ENCODE measurements at places on chromosomes 4 and X. TPM values are rescaled to one million over a fixed set of nuclear protein-coding genes. Genes with fewer than 3 reads are reported as not detected.

- no peak for DNase-seq
Observed at GRCh38 chr4:20735931-20736330, 35.7 kb downstream of the PACRGL start.

- DNase-seq, result no peak
Observed at GRCh38 chrX:9392445-9392844, 72.4 kb upstream of the TBL1X start.

DNA sequence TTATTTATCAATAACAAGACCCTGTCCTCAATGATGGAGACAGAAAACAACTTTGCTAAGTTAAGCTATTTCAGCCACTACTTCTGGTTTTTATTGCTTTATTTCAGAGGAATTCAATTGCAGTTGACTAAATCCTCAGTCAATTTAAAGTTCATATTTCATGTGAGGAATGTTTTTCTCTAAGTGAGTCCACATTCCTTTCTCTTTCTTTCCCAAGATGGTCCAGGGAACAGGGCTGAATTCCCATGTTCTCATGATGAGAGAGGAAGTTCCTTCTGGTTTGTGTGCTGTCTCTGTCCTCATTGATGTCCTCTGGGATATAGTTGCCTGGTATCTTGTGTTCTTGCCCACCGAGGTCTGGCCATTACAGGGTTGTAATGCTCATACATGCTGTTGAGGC lies 117.2 kb downstream of the SLIT2 start:
- no peak for DNase-seq

GRCh38 chrX:12443534-12444098 lies 305.3 kb downstream of the FRMPD4 start:
- DNase-seq, result no peak

DNA sequence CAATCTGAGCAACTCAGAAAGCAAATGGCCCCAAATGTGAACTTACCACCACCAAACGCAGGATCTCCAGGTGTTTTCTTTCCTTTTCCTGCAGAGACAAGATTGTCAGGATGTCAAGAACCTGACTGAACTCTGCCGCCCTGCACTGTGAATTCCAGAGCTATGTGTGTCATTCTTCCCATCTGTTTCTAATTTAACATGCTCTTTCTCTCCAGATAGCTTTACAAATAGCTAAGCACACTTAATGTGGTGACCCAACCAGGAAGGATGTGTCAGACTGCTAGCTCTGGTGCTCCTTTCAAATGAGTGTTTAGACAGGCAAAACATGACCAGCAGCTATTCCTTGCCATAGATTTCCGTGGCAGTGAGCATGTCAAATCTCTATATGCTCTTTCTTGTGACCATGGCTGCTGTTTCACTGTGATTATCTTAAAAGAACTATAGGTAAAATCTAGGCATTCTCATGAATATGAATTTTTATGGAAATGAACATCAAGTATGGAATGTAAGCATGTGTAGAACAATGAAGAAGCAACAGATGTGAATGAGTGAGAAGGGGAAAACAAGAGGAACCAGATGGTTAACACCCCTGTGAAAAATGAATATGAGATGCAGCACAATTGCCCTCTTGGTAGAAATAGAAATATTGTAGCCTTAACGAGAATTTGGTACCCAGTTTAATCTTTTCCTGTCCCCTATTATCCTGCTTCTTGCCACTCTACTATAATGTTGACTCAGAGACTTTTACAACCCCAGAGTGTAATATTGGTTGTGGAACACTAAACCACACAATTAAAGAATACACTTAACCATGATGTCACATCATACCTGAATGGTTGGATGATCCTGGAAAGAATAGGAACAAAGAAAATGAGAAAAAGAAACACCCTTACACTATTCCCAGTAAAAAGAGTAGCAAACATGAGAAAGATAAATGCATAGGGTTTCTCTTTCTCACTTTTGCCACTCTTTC lies 247.8 kb upstream of the DKK2 start:
- DNase-seq, result no peak

The WAS gene
- 54.9 TPM for total RNA-seq

The THOC2 gene
- 64.8 TPM for total RNA-seq

The XAGE1A gene
- not detected for total RNA-seq

DNA sequence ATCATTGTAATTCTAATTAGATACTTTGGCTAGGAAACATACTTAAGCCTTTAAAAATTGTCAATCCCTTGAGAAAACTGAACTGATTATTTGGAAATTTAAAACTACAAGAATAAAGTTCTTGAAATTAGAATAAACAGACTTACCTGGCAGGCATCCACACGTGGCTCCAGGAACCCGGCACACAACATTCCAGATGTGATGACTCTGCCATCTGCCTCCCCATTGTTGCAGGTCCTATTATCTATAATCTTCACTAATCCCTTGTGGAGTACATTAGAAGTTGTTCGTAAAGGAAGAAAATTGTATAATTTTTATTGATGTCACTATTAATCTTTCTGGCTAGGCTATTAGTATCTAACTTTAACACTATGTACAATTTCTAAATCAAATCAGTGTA lies 16.2 kb upstream of the GNRHR start:
- no peak for DNase-seq

DNA sequence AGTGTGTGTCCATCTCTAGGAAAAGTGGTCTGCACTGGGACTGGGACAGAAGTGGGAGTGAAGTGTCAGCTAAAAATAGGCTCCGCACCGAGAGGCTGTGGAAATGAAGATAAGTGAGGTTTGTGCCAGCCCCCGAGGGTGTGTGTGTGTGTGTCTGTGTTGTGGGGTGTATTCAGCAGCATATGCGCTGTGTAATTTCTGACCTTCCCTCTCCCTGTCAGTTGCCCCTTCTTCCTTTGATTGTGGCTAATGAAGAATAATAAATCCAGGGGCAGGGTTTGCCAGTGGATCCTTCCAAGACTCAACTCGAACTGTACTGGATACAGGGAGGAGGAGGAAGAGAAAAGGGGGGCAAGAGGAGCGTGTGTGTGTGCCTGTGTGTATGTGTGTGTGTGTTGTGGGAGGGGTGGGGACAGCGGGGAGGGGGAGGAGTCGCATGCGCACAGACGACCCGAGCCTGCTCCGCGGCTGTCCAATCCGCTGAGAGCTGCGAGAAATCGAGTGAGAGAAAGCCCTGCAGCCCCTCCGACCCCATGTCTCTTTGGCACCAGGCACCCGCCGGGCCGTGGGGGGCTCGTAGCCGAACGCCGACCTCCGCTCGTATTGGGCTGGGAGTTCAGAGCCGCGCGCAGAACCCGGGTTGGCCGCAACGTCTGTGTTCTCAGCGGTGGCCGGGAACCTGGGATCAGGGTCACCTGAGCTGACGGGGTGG lies 916 bp upstream of the POU4F2 start:
- DNase-seq, result no peak

DNA sequence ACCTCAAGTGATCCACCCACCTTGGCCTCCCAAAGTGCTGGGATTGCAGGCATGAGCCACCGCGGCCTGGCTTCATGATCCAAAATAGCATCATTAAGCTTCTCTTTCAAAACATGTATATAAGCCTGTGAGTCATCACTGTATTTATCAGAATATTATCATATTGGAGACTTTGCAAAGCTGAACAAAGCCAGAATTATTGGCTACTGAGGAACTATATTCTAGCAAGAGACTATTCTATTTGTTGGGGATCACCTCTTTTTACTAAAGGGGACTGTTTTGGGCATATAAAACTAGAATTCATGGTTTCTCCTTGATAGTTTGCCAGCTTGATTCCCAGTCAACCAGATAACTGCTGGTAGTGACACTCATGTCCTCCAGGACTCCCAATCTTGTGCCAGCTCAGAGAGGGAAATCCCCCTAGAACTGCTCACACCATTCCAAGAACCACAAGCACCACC lies 40.1 kb downstream of the TET2 start:
- DNase-seq, result no peak

The MAGED4 gene
- 0.19 TPM for total RNA-seq

The PCDH10 gene
- not detected for total RNA-seq

GRCh38 chr4:182807767-182808548 lies 109.2 kb downstream of the DCTD start:
- no peak for DNase-seq

GRCh38 chr4:13642170-13642950 lies 14.8 kb upstream of the BOD1L1 start:
- no peak for DNase-seq

The LRRC66 gene
- not detected for total RNA-seq

The RTL3 gene
- total RNA-seq, result not detected

DNA sequence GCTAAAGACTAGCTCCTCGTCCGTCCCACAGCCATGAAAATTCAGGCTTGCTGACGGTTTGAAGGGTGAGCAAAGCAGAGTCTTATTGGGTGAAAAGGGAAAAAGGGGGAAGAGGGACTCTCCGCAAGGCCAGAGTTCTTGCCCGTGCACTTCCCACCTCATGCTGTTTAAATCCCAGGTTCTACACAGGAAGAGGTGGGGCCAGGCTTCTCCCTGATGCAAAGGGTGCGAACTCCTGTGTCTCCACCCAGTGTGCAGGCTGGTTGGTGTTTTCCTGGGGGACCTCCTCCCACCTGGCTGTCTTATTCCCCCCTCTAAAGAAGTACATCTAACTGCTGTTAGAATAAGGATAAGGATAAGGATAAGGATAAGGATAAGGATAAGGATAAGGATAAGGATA lies 18.0 kb upstream of the LANCL3 start:
- DNase-seq, result no peak

- DNase-seq, result no peak
Observed at GRCh38 chrX:18203631-18204030, 17.1 kb downstream of the BEND2 start.

GRCh38 chrX:133881893-133882292 lies 103.5 kb downstream of the GPC3 start:
- DNase-seq, result no peak

DNA sequence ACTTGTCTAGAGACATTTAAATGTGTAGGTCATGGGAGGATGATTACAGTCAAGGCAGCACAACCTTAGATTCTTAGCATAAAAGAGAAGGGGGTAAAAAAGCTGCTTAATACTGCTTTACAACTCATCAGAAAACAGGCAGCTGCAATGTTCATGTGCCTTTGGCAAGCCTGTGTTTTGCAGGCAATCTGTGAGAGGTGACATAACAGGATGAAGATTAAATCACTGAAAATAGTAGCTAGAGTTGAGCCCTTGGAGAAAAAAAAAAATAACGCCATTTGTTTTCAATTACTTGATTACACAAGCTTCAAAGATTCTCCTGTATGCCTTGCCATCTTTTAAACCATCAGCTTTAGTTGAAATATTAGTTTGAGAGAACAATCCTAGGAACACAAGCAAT lies 847.6 kb upstream of the LCORL start:
- no peak for DNase-seq

DNA sequence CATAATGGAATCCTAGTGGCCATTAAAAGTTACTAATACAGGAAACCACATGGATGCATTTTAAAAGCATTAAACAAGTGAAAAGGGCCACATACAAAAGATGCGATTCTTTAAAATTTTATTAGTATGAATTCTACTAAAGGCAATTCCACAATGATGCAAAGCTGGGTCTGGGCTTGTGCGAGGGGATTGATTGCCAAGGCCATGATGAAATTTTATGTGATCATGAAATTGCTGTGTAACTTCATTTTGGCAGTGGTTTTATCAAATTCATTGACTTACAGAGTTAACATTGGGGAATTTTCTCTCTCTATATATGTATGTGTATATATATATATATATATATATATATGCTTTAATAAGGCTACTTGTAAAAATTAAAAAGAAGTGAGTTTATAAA lies 1142.5 kb upstream of the IGFBP7 start:
- no peak for DNase-seq

The KLF8 gene
- total RNA-seq, result 0.41 TPM

DNA sequence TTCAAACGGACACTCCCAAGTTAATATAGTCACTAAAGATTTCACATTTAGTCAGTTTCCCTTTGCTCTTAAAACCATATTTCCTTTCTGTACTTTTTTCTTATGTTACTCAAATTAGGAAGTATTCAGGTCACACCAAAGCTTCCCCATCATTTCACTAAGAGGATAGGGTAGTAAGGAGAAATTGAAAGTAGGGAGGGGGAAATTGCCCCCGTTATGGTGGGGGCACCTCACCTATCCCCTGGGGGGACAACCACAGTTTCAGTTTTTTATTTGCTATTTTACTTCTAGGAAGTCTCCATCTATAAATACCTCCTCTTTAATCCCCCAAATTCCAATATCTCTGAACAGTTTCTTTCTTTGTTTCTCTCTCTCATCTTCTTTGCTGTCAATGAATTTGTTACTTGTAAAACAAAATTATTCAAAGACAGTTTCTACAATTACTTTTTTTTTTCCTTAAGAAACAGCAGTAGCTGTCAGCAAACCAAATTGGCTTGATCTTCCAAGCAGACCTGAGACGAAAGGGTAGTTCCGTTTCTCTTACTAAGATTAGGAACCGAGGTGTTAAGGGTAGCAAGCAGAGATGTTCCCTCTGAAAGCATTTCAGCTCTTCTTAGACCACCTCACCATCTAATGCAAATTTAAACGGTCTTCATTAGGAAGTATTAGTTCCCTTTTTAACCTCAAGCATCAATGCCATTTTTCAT lies 160.2 kb upstream of the KLF3 start:
- DNase-seq, result no peak

DNA sequence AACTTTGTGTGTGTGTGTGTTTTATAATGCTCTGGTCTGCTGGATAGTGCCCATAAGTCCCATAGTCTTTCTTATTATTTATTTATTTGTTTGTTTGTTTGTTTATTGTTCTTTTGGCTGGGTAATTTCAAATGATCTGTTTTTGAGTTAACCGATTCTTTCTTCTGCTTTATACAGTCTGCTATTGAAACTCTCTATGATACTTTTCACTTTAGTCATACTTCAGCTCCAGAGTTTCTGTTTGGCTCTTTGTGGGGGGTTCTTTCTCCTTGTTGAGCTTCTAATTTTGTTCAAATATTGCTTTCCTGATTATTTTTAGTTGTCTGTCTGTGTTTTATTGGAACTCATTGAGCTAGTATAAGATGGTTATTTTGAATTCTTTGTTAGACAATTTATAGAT lies 10.0 kb downstream of the CXCL3 start:
- no peak for DNase-seq

All from CD8-positive, alpha-beta T cell (primary cell).